Right ventricle myocardium superior (tissue), 1 donor: ENCODE measurements at places on chromosomes 7 and 10. TPM values are rescaled to one million over a fixed set of nuclear protein-coding genes. Genes with fewer than 3 reads are reported as not detected.
A peak's percentile ranks its signal among the peaks of the same experiment; 100 is the strongest.

Gene MRC1
- total RNA-seq = 27.0 TPM

Gene ITIH5
- 8.5 TPM for total RNA-seq

Gene PODXL
- 57.1 TPM for total RNA-seq

Gene ASB10
- total RNA-seq = 42.6 TPM

Gene CFTR
- 0.86 TPM for total RNA-seq

Gene EPHB6
- 2.6 TPM for total RNA-seq

Gene MYO3A
- not detected for total RNA-seq

Gene RAMP3
- 31.2 TPM for total RNA-seq

Gene TMEM236
- total RNA-seq = 0.43 TPM

Gene SPDYE9
- total RNA-seq = not detected

- no peak for DNase-seq
These were observed 108.7 kb downstream of the DOCK4 start for GRCh38 chr7:112097524-112097923.

- no peak for DNase-seq
These were observed 4.5 kb upstream of the LRRC18 start for GRCh38 chr10:48944171-48944570.

- DNase-seq = peak; percentile 64
These were observed 304.6 kb downstream of the PRPF18 start for GRCh38 chr10:13891128-13892000.

GRCh38 chr7:134315679-134316538 lies 821 bp downstream of the SLC35B4 start:
- DNase-seq = no peak

- DNase-seq = no peak
These were observed 3.1 kb upstream of the MRC1 start for GRCh38 chr10:17805921-17806577.

GRCh38 chr10:129601737-129602136 lies 134.7 kb downstream of the MGMT start:
- no peak for DNase-seq

DNA sequence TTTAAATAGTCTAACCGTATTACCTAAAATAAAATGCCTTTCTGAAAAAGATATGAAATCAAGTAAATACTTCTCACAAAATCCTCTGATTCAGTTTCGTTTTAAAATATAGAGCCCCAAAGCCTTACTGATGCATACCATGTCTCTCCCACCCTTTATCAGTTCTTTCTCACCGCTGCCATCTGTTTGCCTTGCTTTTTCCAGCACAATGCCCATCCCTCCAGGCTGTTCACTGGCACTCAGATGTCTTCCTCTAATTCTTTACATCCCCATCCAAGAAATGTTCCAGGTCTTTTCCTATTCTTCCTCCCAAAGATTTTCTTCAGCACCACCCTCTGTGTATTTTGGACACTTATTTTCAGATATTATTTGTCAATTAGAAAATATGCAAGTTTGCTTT lies 116.5 kb upstream of the LRRN3 start:
- DNase-seq = no peak

- DNase-seq = no peak
These were observed 104.6 kb downstream of the HECW1 start for GRCh38 chr7:43217055-43217454.

- DNase-seq = no peak
These were observed 297.5 kb upstream of the GALNT17 start for GRCh38 chr7:70834424-70834823.

DNA sequence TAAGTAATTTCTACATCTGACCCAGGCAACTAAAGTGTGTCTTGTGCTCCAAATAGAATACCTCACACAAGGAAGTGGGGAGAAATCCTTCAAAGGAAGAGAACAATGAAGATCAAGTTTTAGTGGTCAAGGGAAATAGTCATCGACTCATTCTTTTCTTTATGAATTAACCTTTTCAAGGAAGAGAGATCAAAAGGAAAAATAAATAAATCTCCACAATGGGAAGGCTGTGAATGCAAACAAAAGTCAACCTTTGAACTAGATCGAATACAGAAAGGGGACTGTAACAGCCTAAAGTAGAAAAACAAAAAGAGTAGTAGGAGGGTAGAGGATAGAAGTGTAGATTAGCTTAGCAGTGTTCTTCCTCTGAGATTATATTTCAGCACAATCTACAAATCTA lies 274.6 kb upstream of the COBL start:
- DNase-seq = no peak

- peak; percentile 47 for DNase-seq
These were observed 145.1 kb downstream of the SEMA3D start for GRCh38 chr7:85041605-85042216.

- no peak for DNase-seq
These were observed 2.1 kb upstream of the IDE start for GRCh38 chr10:92575961-92576360.

DNA sequence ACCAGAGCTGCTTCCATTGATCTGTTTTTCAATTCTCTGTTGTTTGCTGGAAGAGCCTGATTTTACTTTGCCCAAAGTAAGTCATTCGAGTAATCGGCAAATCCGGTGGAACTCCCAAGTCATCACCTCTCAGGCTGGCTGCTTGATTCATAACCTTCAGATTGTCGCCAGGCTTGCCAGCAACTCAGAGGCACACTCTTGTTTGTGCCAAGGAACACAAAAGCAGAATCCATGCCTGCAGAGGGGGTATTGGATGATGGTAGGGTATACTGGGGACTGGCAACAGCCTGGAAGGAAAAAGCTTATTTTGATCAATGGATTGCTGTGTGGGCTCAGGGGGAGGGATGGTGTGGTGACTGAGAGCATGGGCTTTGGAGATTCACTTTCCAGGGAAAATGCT lies 542.4 kb downstream of the SORCS3 start:
- no peak for DNase-seq
